ENCODE measurements at places on chromosomes 3 and 15.

DNA sequence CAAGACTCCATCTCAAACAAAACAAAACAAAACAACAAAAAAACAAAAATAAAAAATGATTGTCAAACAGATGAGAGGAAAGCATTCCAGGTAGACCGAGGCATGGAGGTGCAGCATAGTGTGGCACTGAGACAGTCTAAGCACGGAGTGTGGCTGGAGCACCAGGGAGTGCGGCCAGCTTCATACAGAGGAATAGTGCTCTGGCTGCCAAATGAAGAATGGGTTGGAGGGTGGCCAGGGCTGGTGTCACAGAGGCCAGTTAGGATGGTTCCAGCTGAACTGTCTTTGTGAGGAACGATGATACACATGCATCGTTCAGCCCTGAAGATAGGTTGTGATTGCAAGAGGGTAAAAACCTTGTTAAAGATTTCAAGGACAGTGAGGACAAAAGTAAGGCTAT is 28.3 kb downstream of the MITF start:
- no peak for DNase-seq

DNA sequence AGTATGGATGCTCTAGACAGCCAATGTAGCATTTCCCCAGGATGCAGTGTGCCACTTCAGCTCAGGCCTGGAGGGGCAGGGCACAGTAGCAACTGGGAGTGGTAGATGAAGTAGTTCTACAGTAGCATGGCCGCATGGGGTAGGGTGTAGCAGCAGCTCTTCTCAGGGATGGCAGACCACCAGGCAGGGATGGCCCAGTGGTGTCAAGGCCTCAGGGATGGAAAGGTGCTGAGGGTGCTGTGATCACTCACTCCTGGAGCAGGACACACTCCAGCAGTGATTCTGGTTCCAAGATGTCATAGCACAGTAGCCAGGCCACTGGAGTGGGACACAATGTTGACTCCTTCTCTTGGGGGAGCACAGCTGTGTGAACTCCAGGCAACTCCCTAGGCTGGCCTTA is 210.9 kb upstream of the LYSMD4 start:
- DNase-seq = no peak

DNA sequence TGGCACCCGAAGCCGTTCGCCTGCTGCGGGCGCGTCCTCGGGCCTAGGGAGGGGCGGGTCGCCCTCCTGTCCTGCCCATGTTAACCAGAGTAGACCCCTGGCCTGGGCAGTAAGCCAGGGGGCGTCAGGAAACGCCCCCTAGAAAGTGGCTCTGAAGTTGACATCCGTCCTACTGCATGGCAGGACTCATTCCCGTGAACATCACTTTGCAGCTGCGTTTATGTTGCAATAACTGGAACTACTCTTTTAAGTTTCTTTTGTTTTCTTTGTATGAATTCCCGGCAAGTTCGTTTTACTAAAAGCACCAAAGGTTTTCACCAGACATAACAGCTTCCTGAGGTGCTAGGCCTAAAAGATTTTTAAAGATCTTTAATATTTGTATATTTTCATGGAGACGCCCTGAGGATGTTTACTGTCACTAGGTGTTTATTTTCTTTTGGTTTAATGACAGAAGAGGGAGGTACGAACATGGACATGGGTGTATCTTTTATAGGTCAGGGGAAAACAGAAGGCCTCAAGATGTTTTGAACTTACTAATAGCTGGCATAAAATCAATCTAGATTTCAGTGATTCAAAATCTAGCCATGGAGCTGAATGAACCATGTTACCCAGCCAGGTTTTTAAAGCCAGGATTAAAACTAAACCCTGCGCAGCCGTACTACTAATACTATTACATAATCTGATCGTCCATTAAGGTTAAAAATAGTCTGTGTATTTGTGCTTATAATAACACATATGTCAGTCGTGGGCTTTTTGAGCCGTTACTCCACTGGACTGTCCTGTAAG is 1.0 kb downstream of the C15orf61 start:
- DNase-seq = peak; percentile 38

- DNase-seq = no peak
These were observed 17.1 kb upstream of the ABI3BP start for GRCh38 chr3:101010296-101010695.

- peak; percentile 21 for DNase-seq
These were observed 47.0 kb downstream of the MTHFS start for GRCh38 chr15:79849789-79850188.

DNA sequence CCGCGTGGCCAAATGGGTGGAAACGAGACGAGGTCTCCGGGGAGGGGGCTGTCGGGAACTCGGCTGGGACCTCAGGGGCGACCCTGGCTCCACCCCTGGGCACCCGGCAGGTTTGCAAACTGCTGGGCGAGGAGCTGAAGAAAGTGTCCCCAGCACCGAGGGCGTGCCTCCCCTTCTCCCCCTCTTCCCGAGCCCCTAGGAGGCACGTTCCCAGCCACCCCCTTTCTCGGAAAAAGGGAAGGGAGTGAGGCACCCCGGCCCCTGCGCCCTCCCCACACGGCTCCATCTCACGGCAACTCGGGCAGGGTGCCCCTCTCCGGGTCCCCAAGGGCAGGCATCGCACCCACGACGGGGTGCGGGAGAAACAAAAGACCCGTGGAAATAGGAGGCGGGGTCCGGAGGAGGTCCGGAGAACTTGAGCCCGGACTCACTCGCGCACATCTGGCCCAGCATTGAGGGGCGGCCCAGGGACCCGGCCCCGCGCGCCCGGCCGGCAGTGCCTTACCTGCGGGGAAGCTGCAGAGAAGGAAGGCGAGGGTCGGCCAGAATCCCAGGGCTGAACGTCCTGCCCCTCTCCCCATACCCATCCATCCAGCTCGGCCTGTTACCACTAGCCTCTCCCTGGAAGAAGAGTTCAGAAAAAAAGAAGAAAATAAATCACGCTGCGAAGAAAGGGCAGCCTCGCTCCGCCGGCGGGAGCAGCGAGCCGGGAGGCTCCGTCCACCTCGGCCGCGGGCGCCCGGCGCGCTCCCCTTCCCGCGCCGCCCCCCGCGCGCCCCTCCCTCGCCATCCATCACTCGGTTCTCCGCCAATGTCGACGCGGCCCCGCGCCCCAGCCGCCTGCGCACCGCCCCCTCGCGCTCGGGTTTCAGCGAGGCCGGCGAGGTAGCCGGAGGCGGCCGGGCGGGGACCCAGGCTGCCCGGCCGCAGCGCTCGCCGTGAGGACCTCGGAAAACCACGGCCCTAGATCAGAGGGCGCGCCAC is 16.3 kb downstream of the RGMA start:
- peak; percentile 90 for DNase-seq

GRCh38 chr15:38461066-38461833 is 7.3 kb downstream of the FAM98B start:
- no peak for DNase-seq

DNA sequence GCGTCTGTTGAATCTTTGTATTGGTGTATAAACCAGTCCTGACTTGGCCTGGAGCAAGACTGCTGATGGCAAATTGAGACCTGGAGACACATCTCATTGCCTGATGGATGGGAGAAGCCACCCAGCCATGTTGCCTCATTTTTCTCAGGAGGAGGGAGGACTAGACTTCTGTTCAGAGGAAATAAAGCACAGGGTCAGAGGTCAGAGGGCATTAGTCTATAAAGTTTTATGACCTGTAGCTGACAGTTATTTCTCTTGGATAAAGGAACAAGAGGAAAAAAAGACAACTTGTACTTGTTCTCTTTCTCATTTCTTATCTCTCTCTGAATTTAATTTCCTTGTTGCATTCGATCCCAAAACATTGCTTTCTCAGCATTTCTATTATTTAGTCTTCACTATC is 775.9 kb downstream of the SQOR start:
- no peak for DNase-seq

DNA sequence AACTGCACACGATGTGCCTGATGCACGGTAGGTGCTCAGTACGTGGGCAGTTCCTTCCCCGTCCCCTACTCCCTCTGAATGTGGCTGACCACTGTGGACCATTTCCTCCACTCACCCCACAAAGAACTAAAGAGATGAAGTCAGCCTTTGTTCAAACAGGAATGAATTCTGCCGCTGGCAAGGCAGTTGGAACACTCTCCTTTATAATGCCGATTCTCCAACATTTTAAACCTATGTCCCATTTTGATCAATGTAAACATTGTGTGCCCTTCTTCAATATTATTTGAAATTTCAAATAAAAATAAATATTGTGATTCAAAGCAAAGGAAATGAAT is 57.5 kb upstream of the MEF2A start:
- no peak for DNase-seq

GRCh38 chr15:89116404-89116803 is 28.1 kb downstream of the ABHD2 start:
- no peak for DNase-seq

- no peak for DNase-seq
These were observed 736.3 kb upstream of the ARRDC4 start for GRCh38 chr15:97224191-97224641.

- no peak for DNase-seq
These were observed 43.7 kb upstream of the MAPKBP1 start for GRCh38 chr15:41730543-41730942.

GRCh38 chr3:179450261-179450701 is 989 bp downstream of the GNB4 start:
- DNase-seq = no peak

- no peak for DNase-seq
These were observed 47.0 kb upstream of the CFAP161 start for GRCh38 chr15:81087066-81087465.

GRCh38 chr15:82064824-82065223 is 19.0 kb upstream of the MEX3B start:
- DNase-seq = no peak

- no peak for DNase-seq
These were observed 1045.9 kb downstream of the MCTP2 start for GRCh38 chr15:95277266-95277665.

DNA sequence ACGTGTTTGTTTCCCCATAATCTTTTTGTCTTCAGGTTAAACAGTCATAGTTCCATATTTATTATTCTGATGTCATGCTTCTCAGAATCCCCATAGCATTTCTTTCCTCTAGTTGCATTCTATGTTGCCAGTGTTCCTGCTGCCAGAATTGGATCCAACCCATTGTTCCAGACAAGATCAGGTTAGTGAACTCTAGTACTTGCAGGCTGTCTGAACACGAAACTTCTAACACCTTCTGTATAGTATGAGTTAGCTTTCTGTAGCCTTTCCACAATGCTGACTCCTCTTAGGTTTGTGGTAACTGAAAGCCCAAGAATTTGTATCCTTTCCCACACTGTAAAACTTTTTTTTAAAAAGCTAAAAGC is 88.0 kb upstream of the ROPN1 start:
- DNase-seq = no peak

- DNase-seq = no peak
These were observed 554.7 kb upstream of the KCNMB2 start for GRCh38 chr3:177981576-177981975.

DNA sequence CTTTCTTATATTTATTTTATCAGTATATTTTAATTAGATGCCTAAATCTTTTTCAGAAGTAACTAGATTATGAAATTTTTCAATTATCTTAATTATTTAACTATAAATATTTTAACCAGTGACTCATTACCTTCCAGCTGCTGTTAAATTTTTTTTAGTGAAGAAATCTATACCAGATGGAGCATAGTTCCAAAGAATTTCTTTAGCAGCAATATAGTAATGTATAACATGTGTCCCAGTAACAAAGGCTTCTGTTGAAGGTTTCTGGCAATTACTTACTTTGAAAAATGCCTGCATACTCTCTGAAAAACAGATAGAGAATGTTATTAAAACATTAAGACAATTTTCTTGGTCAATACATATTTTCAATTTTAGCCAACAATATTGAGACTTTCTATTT is 45.1 kb upstream of the CP start:
- DNase-seq = no peak

GRCh38 chr15:71237456-71238188 is 122.4 kb downstream of the THSD4 start:
- peak; percentile 12 for DNase-seq

- no peak for DNase-seq
These were observed 13.4 kb upstream of the GHSR start for GRCh38 chr3:172461530-172462138.

- peak; percentile 78 for DNase-seq
These were observed 19.4 kb upstream of the KIF23 start for GRCh38 chr15:69394556-69395282.

GRCh38 chr3:194592798-194593752 is 40.1 kb downstream of the TMEM44 start:
- DNase-seq = peak; percentile 23

DNA sequence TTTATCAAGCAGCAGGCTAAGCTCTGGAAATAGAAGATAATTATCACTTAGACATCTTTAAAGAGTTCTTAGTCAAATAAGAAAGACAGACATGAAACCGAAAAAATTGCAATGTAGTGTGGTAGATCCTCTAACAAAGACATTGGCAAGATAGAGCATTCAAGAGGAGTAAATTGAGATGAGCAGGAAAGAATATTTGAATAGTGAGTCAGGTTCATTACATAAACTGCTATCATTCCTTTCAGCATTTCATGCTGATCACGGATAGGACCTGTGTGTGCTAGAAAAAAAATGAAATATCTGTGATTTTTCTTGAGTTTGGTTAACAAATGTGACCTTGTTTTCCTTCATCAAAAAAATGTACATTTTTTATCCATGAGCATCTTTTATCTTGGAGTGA is 460.9 kb downstream of the OTOL1 start:
- DNase-seq = no peak

- no peak for DNase-seq
These were observed 42.2 kb downstream of the GOLGA6L10 start for GRCh38 chr15:82306791-82307713.

GRCh38 chr3:105836533-105836932 is 32.3 kb downstream of the CBLB start:
- DNase-seq = no peak

DNA sequence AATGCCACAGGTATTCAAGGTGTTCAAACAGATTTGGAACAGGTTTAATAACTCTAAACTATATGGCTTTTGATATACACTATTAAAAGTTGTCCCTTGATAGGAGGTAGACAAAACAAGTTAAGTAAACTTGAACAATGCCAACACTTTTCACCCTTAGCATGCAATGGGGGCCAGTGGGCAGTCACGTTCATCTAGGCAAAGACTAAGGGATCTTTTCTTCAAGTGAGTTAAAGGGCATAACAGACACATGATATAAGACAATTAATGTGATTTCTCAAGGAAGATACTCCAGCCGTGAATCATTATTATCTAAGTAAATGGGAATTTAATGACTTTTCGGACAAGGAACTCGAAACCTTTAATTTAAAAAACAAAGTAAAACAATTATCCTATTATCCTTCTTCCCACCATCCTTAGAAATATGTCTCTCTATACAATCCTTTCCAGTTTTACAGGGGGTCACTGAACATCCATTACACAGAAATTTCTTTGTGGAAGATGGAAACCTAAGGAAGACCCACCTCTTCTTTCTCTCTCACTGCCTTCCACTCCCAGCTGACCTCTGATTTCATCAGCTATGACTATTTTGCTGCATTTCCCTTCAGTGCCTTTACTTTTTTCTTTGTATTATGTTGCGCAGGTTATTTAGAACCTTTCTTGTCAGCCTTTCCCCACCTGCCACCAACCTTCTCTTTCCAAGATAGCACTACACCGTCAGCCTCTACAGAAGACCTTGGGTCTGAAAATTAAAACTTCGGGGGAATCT is 1.5 kb downstream of the CLDN1 start:
- DNase-seq = no peak

Measured in body of pancreas (tissue), 4 donors.